GM04503 (cell line): ENCODE measurements at places on chromosomes 7 and 10.

DNA sequence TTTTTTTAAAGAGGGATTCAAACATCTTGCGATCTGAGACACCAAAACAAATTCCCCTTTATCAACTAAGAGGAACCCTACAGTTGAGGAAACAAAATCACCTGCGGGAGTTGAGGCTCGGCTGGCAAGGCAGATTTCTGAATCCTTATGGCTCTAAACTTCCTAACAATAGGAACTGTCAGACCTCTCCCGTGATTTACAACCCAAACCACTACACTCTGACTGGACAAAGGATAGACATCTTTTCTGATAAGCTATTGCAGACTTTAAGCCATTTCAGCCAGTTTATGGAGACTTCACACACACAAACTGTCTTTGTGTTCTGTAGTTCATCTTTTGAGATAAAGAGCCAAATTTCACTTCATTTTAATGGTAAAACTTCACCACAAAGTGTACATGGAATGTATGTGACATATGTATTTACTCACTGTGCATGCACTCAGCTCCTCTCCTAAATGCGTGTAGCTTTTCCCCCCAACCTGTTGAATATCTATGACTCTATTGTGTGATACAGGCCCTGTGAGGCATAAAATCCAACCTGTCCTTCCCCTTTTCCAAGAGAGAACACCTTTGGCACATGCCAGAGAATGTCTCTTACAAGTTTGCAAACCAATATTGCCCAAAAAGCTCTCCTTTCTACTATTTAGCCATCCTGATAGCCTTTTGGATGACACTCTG lies 15.4 kb upstream of the TSPAN13 start:
- DNase-seq: no peak

DNA sequence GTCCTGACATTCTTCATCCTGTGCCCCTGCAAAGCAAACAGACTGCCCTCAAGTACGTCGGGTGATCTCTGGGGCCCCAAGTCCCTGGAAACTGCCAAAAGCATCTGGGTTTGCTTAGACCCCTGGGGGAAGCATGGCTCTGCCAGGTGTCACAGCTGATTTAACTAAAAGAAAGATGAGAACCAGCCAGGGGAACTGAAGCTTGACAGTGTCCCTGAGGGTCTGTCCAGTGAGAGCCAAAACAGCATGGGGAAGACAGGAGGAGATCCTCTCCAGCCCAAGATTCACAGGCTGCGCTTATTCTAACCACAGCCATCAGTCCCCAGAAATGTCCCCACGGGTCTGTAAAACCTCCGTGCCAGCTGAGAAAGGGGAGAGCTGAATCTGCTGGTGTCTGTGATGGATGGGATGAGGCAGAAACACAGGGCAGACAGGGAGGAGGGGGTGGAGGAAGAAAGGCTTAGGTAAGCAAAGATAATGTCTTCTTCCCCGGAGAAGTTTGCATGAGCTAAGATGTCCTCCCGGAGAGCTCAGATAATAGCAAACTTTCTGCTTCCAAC lies 21.3 kb downstream of the CCDC3 start:
- DNase-seq: no peak

DNA sequence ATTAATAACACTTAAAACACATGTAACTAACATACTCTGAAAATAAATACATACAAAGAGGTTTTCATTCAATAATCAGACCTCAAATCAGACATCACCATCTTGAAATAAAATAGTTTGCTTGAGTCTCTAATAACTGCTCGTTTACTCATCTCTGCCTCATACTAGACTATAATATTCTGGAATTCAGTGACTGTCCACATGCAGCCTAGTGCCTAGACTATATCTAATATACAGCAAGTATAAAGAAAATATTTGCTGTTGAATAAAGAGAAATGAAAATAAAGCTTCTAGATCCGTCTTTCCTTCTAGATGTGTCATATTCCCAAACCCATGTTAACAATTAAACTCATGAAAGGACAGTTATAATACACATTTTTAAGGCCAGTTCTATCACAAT lies 236.3 kb upstream of the LRRN3 start:
- DNase-seq: no peak

GRCh38 chr7:115292381-115292780 lies 370.5 kb downstream of the MDFIC start:
- no peak for DNase-seq

- DNase-seq: no peak
Observed at GRCh38 chr10:100746784-100747455, 1.5 kb downstream of the PAX2 start.

GRCh38 chr10:71575451-71575850 lies 144.1 kb downstream of the C10orf105 start:
- DNase-seq: no peak

- DNase-seq: no peak
Observed at GRCh38 chr10:131899695-131900349, 986 bp upstream of the PPP2R2D start.
